Pulmonary artery endothelial cell (primary cell): ENCODE measurements at places on chromosomes 7 and 10. TPM values are rescaled to one million over a fixed set of nuclear protein-coding genes. Genes with fewer than 3 reads are reported as not detected.

COA1 gene
- 47.8 and 53.5 TPM in 2 replicates for total RNA-seq

AGMO gene
- not detected in 2 replicates for total RNA-seq

NEUROD6 gene
- not detected in 2 replicates for total RNA-seq

SPACDR gene
- total RNA-seq = 1.2 TPM in 2 replicates

NUTM2E gene
- total RNA-seq = 0.04 and 0.07 TPM in 2 replicates

ITGB8 gene
- total RNA-seq = 5.1 and 6.4 TPM in 2 replicates

SPDYE11 gene
- not detected in 2 replicates for total RNA-seq

VPS37D gene
- 2.5 and 4.3 TPM in 2 replicates for total RNA-seq

SBDS gene
- total RNA-seq = 72.1 and 105 TPM in 2 replicates
